Stimulated activated CD4-positive, alpha-beta T cell treated with anti-CD3 and anti-CD28 coated beads, Interleukin-2, amount 100 ng/mL, for 24 hours (primary cell): ENCODE measurements at places on chromosomes 5 and 9.

DNA sequence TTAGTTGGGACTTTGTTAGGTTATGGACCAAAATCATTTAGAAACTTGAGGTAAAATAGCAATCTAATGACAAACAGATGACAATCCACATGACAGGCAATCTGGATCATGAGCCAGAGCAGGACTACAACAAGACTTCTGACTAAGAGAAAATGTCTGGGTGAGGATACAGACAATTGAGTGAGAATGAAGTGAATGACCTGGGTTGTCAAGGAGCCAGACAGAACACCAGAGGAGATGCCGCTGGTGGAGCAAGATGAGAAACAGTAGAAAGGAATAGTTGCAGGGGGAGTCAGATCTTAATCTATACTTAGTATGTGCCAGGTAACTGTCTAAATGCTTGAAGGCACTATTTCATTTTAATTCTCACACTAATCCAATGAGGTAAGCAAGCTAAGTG is 277.8 kb downstream of the PRELID2 start:
- no peak for DNase-seq

DNA sequence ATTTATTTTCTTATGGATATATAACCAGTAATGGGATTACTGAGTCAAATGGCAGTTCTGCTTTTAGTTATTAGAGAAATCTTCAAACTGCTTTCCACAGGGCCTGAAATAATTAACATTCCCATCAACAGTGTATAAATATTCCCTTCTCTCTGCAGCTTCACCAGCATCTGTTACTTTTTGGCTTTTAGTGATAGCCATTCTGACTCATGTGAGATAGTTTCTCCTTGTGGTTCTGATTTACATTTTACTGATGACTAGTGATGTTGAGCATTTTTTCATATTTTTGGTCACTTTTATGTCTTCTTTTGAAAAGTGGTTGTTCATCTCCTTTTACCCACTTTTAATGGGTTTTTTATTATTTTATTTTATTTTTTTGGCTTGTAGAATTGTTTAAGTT is 1290.3 kb upstream of the CDH9 start:
- no peak for DNase-seq

DNA sequence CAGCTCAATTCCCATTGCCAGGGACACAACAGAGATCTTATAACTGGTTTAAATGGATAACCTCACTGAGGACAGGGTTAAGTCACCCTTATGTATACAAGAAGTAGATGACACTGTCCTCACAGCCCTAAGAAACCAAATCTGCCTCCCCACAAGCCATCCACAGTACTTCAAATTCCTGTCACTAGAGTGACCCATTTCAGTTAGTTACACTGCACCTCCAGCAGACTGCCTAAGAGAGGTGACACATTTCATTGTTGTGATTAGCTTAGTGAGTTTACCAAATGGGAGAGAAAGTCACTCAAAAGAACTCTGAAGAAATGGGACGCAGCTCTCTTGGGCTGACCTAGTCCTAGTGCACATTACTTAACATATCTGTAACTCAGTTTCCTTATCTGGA is 53.6 kb upstream of the HTR1A start:
- no peak for DNase-seq

- DNase-seq, result no peak
These were observed 11.7 kb upstream of the NUP214 start for GRCh38 chr9:131113655-131114054.

DNA sequence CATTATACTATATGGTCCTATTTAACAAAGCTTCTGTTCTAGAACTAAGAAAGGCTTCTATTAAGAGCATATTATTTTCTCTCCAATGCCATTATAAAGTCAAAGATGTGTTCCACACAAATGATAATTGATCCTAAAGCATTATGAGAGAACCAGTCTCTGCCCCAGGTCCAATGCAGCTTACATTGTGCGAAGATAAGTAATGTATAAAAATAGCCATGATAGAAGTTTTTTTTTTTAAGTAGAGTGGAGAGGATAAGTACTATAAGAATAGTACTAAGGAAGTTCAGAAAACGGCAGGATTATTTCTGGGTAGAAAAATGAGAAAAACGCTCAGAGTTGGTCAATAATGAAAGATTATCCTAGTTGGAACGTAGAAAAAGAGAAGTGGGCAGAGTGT is 15.6 kb downstream of the UBTD2 start:
- DNase-seq, result no peak

GRCh38 chr5:62139741-62140140 is 166.3 kb upstream of the KIF2A start:
- no peak for DNase-seq
